Left lobe of liver (tissue), 2 donors: ENCODE measurements at places on chromosomes 5 and 9. TPM values are rescaled to one million over a fixed set of nuclear protein-coding genes. Genes with fewer than 3 reads are reported as not detected.
A peak's percentile ranks its signal among the peaks of the same experiment; 100 is the strongest.

DNA sequence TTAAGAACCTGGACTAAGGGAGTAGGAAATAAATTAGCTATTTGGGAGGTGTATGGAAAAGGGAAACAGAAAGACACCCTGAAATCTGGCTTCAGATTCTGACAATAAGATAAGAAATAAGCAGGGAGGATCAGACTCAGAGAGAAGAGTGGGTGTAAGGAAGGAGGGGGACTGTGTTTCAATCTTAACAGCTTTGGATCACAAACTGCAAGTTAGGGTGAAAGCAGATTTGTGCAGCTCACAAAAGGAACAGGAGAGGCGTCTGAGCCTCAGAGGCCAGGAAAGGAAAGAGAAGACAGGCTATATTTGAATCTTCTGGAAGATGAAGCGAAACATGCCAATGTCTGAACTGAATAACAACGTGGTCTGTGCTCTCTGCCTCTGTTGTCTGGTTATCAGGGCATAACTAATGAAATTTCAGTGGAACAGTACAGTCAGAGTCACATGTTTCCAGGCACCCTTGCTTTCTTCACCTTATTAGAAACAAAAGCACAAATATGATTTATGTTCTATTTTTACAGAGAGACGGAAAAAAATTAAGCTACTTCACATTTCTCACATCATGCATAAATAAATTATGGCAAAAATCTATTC, 26.6 kb downstream of the SGTB start:
- no peak for DNase-seq

Gene PCDHB3
- 0.15 TPM for total RNA-seq

DNA sequence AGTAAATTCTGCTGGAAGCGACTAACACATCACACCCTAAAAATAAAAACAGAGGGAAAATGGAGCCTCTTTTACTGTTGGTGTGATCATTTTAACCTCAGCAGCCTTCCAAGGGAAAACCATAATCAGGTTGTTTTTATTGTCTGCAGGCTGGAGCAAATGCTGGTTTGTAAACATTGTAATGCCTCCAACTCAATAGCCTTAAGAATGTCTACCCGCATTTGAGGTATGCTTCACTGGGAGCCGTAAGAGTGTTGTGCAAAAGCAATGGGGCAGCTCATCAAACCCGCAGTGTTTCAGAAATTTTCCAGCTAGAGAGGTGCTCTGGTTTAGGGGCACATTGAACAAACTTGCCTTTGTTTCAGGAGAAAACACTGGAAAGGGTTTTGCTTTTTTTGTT, 17.0 kb downstream of the NIM1K start:
- DNase-seq = no peak

DNA sequence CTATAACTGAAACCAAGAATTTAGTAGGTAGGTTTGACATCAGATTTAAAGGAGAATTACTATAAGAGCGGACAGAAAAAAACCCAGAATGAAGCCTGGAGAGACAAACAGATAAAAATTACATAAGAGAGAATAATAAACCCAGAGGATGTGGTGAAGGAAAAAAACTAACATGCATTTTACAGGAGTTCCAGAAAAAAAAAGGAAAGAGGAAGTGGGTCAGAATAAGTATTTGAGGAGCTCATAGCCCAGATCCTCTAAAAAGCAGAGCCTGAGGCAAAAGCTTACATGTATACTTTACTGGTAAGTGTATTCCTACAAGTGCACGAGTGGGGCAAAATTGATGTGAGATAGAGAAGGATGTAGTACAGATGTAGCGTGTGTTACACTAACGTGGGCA, 43.1 kb upstream of the NAA35 start:
- no peak for DNase-seq

Gene AGPAT2
- total RNA-seq = 213 TPM

DNA sequence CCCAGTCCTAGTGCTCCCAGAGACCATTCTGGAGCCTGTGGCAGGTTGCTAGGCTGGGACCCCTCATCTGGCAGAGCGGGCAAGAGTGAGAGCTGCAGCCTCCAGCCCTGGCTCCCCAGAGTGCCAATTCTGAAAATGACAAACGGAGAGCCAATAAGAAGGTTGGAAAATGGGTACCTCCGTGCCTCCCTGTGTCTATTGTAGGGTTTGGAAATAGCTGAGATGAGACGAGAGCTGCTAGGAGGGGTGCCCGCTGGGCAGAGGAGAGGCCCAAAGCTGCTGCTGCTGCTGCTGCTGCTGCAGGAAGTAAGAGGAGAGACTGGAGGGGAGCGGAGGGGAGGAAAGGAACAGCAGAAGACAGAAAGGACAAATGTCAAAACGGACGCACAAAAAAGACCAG, 36.0 kb upstream of the FUBP3 start:
- no peak for DNase-seq

DNA sequence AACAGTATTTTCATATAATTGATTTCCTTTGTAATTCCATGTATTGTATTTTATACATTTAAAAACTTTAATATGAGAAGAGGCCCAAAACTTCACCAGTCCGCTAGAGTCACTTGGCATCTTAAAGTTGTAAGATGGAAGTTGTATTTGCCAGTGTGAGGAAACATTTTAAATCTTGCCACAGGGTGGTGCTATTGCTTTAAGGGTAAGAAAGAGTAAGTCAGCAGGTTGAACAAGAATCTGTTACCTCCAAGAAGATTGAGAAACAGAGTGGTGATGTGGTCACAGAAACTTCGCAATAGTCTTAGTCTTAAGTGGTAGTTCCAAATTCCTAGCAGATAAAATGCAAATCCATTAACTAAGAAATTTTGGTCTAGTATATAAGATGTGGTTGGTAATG, 39.8 kb upstream of the RANBP6 start:
- no peak for DNase-seq

DNA sequence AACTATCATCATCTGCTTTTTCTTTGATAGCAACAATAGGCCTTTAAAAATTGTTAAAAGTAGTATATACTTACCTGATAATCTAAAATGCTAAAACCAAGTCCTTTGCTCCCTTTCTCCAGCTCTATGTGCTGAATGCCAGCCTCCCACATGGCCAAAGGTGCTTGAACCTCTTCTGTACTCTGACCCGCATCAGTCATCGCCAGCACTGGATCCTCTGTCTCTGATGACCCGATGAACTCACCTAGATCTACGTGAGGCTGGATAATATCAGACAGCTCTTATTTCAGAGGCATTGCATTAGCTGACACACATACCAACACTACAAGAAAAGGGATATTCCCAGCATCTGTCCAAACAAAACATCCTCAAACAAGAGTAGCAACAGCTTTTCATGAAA, 89.5 kb downstream of the MPDZ start:
- peak; percentile 89 for DNase-seq

Gene GARIN3
- total RNA-seq = not detected
